Stimulated activated CD4-positive, alpha-beta T cell treated with anti-CD3 and anti-CD28 coated beads, Interleukin-1b, Interleukin-23, amount 100 ng/mL, for 1 hour (primary cell): ENCODE measurements at places on chromosomes 1 and 21.
A peak's percentile ranks its signal among the peaks of the same experiment; 100 is the strongest.

DNA sequence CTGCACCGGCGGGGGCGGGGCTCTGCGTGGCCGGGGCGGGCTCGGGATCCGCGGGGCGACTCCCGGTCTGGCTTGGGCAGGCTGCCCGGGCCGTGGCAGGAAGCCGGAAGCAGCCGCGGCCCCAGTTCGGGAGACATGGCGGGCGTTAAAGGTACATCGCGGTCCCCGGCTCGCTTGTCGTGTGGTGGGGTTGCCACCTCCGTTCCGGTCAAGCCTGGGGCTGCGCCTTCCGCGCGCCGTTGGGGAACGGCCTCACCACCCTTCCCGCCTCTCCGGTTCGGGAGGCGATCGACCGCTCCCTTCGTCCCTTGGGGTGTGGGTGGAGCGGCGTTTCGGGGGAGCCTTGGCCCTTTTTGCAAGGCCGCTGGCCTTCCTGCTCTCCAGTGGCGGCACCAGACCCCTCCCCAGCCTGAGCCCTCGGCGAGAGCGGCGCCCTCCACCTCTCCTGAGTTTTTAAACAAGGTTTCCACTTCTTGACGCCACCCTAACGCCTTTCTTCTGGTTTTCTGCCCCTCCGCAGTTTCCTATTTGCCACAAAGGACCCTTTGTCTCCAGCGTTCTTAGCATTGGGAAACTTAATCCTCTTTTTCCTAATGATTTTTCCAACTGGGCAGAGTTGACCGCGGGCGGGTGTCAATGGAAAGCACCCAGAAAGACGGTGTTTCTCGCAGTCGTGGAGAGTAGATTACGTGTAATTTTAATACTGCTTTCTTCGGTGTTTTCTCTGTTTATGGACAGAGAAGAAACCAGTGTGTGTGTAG is at the start of the genes LEPR and LEPROT:
LEPR (plus strand) TSS at position 79 of the 761 bp plus-strand sequence. CDS start 144,898 bp downstream, outside the sequence.
LEPROT (plus strand) TSS at position 79 of the 761 bp plus-strand sequence; CDS start at position 136, 57 bp downstream.
- peak; percentile 5 for DNase-seq

DNA sequence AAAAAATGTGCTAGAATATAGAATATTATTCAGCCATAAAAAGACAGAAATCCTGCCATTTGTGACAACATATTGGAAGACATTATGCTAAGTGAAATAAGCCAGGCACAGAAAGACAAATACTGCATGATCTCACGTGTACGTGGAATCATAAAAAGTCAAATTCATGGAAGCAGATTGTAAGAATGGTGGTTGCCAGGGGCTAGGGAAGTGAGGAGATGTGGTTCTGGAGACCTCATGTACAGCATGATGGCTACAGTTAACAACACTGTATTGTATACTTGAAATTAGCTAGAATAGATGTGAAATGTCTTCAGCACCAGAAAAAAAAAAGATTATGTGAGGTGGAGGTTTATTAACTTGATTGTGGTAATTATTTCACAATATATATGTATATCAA is 166.4 kb downstream of the ZZZ3 start:
- no peak for DNase-seq

GRCh38 chr1:225757927-225758656 is 19.5 kb upstream of the SRP9 start:
- no peak for DNase-seq

DNA sequence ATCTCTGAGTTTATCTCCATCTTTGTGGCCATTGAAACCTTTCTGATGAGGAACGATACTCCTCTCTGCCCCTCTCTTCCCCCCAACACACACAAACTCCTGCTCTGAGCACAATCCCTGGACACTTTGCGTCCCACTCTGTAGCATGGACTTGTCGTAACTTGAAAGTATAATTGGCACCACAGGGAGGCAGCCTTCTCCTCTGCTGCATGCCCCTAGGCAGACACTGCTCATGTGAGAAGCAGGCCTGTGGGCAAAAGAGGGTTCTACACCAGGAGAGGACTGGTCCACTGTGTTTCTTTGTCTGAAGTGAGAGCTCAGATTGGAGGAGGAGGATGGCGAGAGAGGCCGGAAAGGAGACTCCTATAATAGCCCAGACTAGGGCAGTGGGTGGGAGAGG is 3.8 kb upstream of the PARS2 start:
- DNase-seq, result no peak

DNA sequence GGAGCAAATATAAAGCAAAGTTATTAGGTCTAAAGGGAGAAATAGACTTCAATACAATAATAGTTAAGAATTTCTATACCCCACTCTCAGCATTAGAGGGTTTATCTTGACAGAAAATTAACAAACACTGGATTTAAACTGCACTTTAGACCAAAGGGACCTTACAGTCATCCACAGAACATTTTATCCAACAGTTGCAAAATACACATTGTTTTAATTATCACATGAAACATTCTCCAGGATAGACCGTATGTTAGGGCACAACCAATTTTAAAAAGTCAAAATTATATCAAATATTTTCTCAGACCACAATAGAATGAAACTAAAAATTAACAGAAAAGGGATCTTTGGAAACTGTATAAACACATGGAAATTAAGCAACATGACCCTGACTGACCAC is 384.5 kb upstream of the C1orf87 start:
- DNase-seq, result no peak

GRCh38 chr1:231721436-231721835 is 94.8 kb downstream of the DISC1 start:
- no peak for DNase-seq

DNA sequence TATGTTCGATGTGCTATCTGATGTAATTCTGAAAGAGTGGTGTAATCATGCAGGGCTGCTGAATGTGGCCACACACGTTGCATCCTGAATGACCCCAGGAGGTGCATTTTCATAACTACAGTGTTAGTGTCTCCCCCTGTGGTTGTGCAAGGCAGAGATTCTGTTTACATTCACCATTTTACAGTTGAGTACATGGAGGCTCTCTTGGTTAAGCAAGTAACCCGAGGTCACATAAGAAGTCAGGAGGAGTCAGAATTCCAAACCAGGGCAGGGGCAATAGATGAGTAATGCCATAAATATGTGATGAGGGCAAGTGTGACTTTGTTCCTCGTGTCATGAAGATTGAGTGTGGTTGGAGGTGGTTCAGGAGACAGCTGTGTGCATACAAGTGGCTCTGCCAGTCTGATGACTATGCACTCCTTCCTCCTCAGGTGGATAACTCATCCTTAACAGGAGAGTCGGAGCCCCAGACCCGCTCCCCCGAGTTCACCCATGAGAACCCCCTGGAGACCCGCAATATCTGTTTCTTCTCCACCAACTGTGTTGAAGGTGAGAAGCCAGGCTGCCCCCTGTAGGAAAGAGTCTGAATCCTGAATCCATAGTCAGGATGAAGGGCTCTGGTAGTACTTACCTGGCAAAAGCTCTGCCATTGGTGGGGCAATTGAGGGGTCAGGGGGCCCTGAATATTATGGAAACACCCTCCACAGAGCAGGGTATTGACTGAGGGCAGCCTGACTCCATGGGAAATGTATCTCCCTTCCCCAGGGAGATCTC is 9.3 kb downstream of the ATP1A2 start:
- DNase-seq, result no peak

- DNase-seq, result no peak
These were observed 475.4 kb downstream of the AJAP1 start for GRCh38 chr1:5129746-5130355.

- DNase-seq, result no peak
These were observed at the start of gene FCER1A for GRCh38 chr1:159302095-159302494. TSS of gene FCER1A (plus strand) at chr1:159302336. CDS start at chr1:159302365, 29 bp downstream.

DNA sequence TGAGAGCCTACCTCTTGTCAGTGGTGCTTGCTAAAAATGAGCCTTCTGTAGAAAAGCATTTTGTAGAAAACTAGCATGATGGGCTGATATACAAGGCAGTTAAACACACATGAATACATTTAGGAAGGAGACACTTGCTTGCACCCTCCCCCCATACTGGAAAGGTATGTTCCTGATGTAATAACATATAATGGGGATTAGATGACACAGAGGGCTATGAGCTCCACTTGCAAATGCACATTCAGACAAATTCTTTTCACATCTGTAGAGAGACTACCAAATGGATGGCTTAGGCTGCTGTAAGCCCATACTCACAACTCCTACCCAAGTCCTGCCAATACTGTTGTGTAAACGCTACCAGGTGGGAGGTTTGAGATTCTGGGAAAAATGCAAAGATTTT is 634.0 kb downstream of the SMYD3 start:
- no peak for DNase-seq

DNA sequence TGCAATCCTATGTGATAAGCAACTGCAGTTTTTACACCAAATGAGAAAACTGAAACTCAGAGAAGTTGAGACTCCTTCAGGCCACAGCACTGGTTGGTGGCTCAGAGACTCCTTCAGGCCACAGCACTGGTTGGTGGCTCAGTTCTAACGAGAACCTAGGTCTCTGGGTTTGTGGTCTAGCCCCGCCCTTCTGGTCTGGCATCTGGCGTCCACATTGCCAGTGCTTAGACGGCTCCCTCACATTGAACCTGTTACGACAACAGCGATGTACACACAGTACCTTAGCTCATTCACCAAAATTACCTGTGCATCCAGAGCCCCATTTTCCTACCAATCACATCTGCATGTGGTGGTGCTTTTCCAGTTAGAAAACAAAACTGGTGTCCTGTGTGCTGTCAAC is 66.1 kb downstream of the NID1 start:
- no peak for DNase-seq

GRCh38 chr21:33541105-33541711 is 709 bp downstream of the GART start:
- no peak for DNase-seq

DNA sequence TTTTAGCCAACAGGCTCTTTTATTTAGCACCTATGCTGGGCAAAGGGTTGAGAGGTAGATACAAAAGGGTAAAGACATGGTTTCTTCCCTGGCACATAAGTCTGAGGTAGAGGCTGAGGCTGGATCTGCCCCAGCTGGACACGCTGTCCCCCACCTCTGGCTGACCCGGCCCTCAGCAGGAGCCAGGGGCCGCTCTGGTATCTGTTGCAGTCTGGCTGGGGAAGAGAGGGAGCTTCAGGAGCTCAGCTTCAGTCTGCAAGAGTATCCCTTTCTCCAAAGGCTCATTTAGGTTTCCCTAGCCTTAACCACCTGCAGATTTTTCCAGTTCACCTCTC is 14.2 kb downstream of the BLACAT1 start:
- no peak for DNase-seq

DNA sequence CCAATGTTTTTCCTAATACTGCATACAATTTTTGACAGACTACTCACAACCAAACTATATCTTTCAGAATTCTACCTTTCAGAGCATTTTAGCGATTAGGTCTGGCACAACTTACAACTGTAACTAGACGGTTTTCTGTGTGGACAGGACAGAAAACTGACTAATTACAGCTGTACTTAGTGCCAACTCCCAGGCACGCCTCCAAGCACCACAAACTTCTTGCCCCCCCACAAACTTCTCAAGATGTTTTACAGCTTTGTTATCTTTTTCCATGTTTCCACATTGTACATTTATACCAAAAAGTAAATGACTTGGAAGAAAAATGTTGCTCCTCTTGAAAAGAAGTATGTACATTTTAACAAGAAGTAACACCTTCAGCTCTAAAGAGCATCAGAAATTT is 13.8 kb downstream of the LYST start:
- no peak for DNase-seq

- DNase-seq, result no peak
These were observed 64.0 kb downstream of the SIK1 start for GRCh38 chr21:43362915-43363314.

- DNase-seq, result no peak
These were observed 65.3 kb upstream of the MAN1A2 start for GRCh38 chr1:117301901-117302300.

- DNase-seq, result no peak
These were observed 32.1 kb upstream of the LRIG2 start for GRCh38 chr1:113040718-113041412.
